ENCODE measurements at places on chromosomes 1 and 21.
A peak's percentile ranks its signal among the peaks of the same experiment; 100 is the strongest.

GRCh38 chr1:8510041-8510823 lies 192.3 kb downstream of the SLC45A1 start:
- peak; percentile 62 for DNase-seq

DNA sequence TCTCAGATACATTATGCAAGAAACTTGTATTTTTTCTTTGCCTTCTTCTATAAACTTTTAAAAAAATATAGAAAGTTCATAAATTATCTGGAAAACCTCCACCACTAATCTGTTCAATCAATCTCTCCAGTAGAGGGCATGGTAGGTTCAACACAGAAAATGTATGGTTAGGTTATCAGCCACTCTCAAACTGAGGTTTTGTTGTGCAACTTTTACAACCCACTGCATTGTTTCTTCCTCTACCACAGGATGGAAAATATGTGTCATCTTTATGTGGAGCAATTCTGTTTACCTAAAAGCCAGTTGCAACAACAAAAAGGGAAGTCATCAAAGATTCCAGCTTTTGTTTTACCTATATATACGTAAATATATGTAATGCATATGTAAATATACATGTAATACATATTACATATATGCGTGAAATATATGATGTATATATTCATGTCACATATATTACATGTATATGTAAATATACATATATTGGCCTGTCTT lies 3.0 kb upstream of the RGS2 start:
- no peak for DNase-seq

- no peak for DNase-seq
Observed at GRCh38 chr1:39076127-39076798, 50.1 kb downstream of the NDUFS5 start.

- no peak for DNase-seq
Observed at GRCh38 chr1:97200595-97200994, 479.0 kb downstream of the PTBP2 start.

GRCh38 chr1:239884796-239885195 lies 206.9 kb upstream of the FMN2 start:
- DNase-seq: no peak

- no peak for DNase-seq
Observed at GRCh38 chr1:167554028-167554779, 642 bp upstream of the CREG1 start.

DNA sequence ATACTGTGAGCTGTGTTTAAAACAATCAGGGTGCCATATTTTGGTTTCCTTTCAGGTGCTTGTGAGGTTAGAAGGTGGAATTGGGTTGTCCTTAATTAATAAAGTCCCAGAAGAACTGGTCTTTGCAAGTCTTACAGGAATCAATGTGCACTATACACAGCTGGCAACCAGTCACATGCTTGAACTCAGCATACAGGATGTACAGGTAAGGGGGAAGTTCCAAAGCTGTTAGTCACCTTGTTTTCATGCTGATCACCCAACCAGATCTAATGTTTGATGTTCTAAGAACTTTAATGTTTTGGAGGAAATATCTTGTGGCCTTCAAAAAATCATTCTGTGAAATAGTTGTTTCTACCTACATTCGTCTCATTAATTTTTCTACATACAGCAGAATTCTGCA lies 156.3 kb downstream of the VPS13D start:
- DNase-seq: no peak

GRCh38 chr1:23167353-23168078 lies 1.1 kb downstream of the LUZP1 start:
- DNase-seq: peak; percentile 36

DNA sequence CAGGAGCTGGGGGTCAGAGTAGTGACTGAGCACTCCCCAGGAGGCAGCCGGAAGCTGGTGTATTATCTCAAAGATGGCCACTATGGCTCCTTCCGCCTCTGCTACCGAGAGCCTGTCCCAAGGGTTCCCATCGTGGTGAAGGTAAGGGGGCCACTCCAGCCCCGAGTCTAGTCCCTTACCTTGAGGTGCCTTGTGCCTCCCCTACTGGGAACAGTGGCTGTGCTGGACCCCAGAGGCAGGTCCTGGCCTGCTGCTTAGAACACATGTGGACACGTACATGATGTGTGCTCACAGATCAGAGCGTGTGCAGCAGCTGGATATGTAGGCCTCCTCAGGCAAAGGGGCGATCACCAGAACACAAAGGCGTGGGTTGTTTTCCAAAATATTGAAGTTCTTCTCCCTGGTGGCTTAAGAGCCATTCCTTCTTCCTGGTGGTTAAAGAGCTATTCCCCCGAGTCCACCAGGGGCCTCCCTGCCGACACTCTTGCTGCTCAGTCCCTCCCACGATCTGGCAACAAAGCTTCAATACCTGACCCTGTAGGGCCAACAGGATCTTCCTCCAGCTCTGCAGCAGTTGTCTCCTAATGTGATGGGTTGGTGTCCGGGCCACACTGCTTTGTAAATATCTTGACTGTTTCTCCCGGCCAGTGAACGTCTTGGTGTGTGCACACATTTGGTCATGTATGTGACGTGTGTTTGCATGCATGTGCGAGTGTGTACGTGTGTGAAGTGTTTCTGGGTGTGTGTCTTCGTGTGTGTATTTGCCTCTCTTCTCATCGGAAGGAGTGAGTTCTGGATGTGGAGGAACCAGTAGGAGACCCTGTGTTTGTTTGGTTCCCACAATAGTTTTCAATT lies 68.4 kb upstream of the TINAGL1 start:
- DNase-seq: no peak

- no peak for DNase-seq
Observed at GRCh38 chr21:44450402-44450801, 4.9 kb upstream of the LRRC3 start.

GRCh38 chr1:115669002-115669673 lies 27.4 kb downstream of the VANGL1 start:
- DNase-seq: no peak

GRCh38 chr1:159779403-159779851 lies 1.3 kb upstream of the DUSP23 start:
- DNase-seq: no peak

DNA sequence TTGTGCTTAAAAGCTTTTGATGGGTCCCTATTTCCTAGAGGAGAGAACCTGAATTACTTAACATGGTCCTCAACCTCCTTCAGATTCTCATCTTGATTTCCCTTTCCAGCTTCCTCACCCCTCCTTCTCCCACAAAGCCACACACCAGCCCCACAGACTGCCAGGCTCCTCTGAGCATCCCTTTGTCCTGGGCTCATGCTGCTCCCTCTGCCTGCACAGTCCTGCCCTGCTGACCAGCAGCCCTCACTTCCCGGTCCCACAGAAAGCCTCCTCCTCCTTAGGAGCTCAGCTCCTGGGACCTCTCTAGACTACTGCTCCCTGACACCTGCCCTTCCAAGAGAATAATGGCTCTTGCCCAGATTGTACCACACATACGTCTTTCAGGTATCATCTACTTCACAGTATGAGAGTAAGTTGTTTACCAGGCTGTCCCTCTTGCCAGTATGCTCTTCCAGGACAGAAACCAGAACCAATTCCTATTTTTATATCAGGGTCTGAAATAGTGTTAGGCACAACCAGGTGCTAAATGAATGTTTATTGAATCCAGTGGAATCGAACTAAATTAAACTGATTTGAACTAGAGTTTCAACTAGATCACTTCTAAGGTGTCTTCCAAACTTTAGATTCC lies 373.4 kb downstream of the LMX1A start:
- DNase-seq: no peak

DNA sequence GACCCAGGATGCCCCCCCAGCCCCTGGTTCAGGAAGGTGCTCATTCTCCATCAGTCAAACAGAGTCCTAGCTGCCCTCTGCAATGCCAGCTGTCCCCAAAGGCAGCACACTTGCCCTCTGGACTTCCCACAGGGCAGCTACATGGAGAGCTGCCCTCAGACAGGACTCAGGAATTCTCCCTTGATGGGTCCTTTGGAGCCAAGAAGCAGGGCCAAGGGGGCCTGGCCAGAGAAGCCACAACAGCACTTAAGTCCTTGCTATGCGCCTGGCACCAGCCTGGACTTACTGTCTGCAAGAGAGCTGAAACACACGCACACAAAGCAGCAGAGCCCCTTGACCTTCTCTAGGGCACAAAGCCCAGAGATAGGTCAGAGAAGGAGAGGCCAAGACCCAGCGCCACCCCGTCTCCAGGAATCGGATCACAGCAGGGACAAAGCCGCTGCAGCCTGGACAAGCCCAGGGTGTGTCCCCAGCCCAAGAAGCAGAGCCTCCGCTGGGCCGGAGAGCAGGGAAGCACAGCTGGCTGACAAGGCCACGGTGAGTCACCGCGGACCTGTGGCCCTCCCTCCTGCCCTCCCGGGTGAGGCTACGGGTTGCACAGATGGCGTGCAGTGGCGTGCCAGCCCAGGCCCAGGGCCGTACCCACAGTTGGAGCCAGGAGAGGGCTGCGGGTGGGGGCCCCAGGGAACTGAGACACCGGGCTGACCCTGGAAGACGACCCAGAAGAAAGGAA lies 1.7 kb downstream of the WNT9A start:
- no peak for DNase-seq

DNA sequence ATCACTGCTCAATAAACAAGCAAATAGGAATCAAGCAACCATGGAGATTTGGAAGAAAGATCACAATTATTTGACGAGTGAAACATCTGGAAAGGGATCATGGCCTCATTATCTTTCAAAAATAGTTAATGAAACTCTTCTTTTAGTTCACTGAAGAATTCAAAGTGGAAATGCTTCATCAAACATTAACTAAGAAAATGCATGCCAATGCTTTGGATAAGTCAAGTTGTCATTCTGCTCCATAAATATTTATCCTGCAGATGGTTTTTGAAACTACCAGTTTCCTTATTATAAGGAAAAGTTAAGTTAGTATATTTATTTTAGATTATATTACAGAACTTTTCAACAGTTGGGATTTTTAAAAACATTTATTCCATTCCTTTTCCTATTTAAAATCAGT lies 206.5 kb upstream of the ADGRL2 start:
- DNase-seq: no peak

GRCh38 chr1:65027666-65028358 lies 61.5 kb upstream of the JAK1 start:
- no peak for DNase-seq

DNA sequence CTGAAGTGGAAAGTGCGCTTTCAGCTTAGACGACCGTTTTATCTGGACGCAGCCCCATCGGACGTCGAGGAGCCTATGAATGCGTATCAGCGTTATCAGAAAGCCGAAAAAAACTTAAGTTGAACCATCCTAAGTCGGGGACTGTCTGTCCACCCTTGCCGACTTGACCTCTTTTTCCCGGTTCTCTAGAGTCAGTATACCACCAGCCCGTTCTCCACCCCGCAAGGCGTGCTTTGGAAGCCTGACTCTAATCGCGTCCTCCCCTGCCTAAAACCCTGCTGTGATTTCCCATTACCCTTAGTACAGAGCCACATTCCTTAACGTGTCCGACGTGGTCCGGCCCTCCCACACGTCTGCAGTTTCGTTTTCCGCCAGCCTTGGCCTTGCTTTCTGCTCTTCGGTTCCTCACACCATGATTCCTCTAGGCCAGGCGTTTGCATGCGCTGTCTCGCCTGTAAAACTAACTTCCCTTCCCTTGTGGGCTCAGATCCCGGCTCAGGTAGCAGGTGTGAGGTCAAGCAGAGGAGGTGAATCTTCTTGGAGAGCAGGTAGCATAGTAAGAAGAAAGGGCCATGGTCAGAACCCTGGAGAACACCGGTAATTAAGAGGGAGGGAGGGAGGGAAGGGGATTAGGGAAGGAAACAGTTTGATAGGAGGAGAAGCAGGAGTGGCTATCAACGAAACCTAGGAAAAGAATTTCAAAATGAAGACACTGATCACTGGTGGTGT lies 865 bp downstream of the ADPRS start:
- DNase-seq: peak; percentile 18

GRCh38 chr1:209305221-209305954 lies 278.1 kb upstream of the CAMK1G start:
- DNase-seq: no peak

- DNase-seq: no peak
Observed at GRCh38 chr1:218456444-218456843, 111.3 kb downstream of the TGFB2 start.

- DNase-seq: no peak
Observed at GRCh38 chr21:45963232-45963570, 18.4 kb upstream of the COL6A1 start.

GRCh38 chr1:183730886-183731573 lies 73.9 kb upstream of the RGL1 start:
- DNase-seq: no peak

GRCh38 chr1:241716915-241717656 lies 65.0 kb downstream of the WDR64 start:
- peak; percentile 12 for DNase-seq

- DNase-seq: no peak
Observed at GRCh38 chr1:94746635-94747525, 73.3 kb upstream of the SLC44A3 start.

- DNase-seq: no peak
Observed at GRCh38 chr1:26028490-26028980, 7.0 kb downstream of the EXTL1 start.

- DNase-seq: peak; percentile 20
Observed at GRCh38 chr21:33024201-33025103, 1.3 kb upstream of the OLIG2 start.

DNA sequence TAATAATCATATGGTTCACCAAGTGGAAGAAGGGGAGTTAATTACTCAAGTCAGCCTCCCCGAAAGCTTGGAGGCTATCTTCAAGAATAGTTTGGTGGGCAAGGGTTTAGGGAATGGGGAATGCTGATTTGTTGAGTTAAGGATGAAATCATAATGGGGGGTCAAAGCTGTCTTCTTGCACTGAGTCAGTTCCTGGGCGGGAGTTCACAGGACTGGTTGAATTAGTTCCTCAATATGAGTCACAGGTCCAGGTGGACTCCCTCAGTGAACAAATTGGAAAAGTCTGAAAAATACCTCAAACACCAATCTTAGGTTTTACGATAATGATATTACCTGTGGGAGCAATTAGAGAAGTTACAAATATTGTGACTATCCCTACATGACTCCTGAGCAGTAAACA lies 115.2 kb upstream of the COA6 start:
- DNase-seq: no peak

DNA sequence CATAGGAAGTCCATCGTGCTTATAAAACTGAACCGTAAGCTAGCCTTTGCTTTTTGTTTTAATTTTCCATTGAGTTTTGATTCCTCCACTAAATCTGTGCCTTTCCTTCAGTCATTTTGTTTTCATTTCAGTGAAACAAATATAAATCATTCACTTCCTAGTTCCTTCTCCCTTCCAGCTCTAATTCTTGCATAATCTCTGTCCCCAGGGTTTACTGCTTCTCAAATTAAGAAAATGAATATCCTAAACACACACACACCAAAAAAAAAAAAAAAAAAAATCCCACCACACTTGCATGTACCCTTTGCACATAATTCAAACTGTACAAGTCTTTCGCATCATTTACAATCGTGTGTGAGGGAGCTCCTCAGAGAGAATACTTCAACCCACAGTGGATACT lies 6.8 kb downstream of the KCNH1 start:
- no peak for DNase-seq

DNA sequence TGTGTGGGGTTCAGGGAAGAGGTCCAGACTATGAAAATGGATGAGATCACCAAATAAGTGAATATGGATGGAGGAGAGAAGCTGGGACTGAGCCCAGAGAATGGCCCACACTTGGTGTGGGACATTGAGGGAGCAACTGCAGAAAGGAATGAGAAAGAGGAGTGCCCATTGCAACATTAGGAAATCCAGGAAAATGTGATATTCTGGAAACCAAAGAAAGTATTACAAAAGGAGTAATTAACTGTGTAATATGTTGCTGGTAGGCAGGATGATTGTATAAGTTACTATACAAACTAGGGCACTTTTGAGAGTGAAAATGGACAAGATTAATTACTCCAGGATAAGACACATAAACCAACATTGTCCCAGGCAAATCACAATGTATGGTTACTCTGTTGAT lies 59.8 kb upstream of the ARTN start:
- no peak for DNase-seq
